Astrocyte of the spinal cord (primary cell): ENCODE measurements at places on chromosomes 13 and 19.
A peak's percentile ranks its signal among the peaks of the same experiment; 100 is the strongest.

GRCh38 chr19:1269065-1269477, at the start of gene CIRBP:
Gene CIRBP (plus strand): TSS chr19:1269332. CDS start chr19:1270934, 1,602 bp downstream.
- peak; percentile 99 for DNase-seq

- no peak for DNase-seq
These were observed 345.3 kb downstream of the ENOX1 start for GRCh38 chr13:43441464-43441863.

DNA sequence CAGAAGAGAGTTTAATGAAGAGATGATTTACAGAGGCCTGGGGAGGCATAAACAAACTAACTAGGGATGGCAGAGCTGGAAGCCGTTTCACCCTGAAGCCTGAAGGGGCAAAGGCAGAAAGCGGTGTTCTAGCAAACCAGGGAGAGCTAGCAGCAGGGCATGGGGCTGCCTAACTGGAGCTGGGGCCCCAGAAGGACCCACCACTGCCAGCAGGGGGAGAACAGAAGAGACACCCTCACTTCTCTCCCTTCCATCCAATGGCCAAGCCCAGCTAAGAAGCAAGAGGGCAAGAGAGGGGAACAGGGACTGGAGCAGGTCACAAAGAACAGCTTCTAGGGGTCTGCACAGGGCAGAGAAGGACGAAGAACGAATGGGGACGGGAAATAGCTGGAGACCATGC, 195.5 kb downstream of the KATNAL1 start:
- no peak for DNase-seq

DNA sequence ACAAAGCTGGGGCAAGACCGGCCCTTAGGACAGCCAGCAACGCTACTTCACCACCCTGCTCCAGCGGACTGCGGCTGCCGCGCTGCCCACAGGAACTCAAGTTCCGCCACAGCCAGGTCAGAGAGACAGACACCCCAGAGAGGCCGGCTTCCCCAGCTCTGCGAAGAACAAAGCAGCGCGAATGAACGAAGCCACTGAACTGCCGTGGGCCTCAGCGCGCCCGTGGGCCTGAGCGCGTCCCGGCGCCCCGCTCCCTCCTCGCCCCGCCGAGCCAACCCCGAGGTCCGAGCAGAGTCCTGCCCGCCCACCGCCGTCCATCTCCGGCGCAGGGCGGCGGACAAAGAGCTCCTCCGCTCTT, 158.4 kb downstream of the RNF17 start:
- no peak for DNase-seq

DNA sequence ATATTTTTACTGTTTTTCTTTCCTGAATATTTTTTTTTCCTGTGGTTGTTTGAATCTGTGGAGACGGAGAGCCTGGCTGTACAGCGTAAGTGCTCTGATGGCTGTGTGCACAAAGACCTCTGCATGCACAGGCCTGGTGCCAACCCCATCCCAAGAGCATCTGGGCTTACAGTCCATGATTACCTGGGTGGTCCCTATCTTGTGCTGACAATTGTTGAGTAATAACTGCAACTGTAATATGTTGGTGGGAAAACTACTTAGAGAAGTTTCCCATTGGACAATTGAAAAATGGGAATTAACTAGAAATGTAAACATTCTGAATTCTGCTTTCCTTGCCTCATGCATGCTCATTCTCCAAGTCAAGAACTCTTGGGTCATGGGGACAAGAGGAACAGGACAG, 268.7 kb downstream of the SHISA2 start:
- no peak for DNase-seq

- DNase-seq: peak; percentile 12
These were observed 6.2 kb downstream of the CARD8 start for GRCh38 chr19:48249502-48250014.

- DNase-seq: no peak
These were observed 290.7 kb downstream of the ATP8A2 start for GRCh38 chr13:25662516-25662915.

DNA sequence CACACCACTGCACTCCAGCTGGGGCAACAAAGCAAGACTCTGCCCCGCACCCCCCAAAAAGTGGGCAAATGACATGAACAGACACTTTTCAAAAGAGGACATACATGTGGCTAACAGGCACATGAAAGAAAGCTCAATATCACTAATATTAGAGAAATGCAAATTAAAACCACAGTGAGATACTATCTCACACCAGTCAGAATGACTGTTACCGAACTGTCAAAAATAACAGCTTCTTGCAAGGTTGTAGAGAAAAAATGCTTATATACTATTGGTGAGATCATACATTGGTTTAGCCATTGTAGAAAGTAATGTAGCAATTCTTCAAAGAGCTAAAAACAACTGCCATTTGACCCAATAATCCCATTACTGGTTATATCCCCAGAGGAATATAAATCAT, 99.5 kb upstream of the SPATA13 start:
- no peak for DNase-seq

DNA sequence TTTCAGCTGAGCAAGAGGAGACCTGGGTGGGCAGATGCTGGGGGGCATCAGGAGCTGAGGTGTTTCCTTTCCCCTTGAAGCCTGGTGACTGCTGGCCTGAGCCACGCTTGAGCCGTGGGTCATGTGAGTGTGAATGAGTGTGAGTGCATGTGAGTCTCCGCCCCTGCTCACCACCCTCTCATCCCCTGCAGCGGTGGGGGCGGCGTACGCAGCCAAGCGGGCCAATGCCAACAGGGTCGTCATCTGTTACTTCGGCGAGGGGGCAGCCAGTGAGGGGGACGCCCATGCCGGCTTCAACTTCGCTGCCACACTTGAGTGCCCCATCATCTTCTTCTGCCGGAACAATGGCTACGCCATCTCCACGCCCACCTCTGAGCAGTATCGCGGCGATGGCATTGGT, 5.2 kb downstream of the B3GNT8 start:
- DNase-seq: no peak

- DNase-seq: peak; percentile 48
These were observed 97.2 kb downstream of the SUCLA2 start for GRCh38 chr13:47903836-47904235.

DNA sequence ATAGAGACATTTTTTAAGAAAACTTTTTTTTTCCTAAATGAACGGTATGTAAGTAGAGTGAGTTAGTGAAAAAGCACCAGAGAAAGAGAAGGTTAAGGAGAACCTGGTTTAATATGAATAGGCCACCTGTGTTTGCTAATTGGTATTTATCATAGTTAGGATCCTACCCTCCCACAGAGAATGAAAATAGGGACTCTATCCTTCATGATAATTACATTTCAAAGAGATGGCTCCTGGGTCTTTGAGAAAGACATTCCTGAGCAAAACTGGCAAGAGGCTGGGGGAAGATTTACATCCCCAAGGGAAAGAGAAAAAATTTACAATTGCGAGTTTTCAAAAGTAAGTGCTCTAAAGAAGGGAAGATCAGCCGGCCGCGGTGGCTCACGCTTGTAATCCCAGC, 1284.5 kb downstream of the SLITRK1 start:
- DNase-seq: no peak
